ENCODE measurements at places on chromosomes 6 and 20.

GRCh38 chr6:31903957-31904356 is 2.1 kb upstream of the ZBTB12 start:
- no peak for DNase-seq

DNA sequence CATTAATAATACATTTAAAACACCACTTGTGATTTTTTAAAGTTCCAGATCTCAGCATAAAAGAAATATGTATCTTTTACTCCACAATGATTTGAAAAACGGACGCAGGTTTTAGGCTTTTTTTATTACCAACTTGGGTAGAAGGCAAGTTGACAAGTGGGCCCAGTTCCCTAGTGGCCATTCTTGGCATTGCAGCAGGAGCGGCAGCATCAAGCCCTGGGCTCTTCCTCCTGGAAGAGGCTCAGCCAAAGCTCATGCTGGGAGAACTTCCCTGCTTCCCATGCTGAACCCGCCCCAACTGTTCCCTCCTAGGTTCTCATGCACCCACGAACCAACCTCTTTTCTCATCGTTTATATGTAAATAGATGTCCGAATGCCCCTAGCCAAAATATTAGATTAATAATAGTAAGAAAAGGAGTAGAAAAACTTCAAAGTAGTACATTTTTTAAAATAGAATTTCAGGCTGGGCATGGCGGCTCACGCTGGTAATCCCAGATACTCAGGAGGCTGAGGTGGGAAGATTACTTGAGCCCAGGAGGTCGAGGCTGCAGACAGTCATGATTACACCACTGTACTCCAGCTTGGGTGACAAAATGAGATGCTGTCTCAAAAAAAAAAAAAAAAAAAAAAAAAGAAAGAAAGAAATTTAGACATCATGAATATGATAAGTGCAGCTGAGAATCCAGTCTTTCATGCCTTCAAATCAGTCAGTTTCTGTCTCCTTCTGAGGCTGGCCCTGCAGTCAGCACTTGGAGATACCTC is 18.2 kb upstream of the MYB start:
- no peak for DNase-seq

- no peak for DNase-seq
Observed at GRCh38 chr20:41643504-41643938, 25.3 kb upstream of the CHD6 start.

DNA sequence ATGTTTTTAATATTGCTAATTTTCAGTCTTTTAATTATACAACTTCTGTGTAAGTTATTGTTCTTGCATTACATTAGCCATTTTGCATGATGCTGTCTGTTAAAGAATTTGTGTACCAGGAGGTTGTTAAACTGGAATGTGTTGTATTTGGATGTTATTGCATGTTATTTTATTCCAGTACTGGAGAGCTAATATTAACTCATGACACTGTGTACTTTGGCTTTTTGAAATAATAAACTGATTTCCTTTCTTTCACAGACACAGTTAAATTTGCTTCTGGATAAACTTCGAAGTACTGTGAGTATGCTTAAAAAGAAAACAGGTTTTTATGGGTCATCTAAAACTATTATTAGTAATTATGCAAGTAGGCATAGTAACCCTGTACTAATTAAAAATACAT is 121.3 kb downstream of the MYO6 start:
- DNase-seq, result no peak

DNA sequence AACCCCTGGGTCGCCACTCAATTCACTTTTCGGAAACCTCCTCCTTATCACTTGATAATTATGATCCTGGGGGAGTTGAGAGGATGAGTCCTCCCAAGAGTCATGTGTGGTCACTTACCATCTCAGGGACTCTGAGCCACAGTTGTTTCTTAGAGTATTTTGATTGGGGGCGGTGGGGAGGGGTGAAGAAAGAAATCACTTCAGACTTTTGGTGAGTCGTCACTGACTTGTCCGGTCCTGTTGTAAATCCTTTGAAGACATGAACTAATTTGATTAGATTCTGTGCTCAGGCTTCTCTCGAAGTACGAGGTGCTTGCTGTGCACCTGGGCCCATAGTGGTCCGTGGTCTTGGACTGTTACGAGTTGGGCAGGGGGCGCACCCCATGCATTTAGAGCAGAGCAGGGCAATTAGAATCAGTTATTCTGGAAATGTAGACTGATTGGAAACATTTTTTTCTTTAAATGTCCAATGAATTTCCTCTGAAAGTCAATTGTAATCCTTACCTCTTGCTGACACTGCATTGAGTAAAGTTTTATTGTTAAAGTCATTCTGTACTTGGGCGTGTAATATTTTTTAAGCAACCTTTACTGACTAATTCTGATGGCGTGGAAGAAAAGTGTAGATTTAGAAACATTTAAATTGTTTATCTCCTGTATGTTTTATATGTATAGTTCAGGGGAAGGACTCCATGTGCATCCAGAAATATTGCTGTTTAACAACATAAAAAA is 173.4 kb downstream of the SLC16A10 start:
- no peak for DNase-seq

DNA sequence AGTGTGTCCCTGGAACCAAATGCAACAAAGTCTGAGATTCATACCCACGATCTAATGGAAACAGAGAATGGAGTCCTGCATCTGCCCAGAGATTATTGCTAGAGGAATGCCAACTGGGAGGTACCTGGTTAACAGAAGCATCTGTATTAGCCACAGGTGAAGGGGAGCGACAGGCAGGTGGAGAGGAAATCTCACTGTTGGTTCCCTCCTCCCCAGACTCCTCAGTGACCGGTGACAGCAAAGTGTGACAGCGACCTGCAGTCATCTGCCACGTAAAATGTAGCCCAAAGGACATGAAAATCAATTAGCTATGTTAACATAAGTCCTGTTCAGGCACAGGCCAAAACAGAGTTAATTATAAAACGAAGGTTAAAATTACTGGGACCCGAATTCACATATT is 336.6 kb downstream of the SYNE1 start:
- no peak for DNase-seq

GRCh38 chr6:49556429-49556837 is 6.0 kb downstream of the C6orf141 start:
- DNase-seq, result no peak

DNA sequence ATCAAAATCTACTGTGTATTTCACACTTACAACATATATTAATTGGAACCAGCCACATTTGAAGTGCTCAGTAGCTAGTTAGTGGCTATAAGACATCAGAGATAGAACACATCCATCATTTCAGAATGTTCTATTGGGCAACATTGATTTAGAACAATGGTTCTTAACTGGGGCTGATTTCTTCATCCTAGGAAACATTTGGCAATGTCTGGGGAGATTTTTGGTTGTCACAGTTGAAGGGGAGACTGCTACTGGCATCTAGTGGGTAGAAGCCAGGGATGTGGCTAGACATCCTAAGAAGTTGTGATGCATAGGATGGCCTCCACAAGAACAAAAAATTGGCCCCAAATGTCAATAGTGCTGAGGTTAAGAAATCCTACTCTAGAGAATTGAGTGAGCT is 132.5 kb downstream of the OLIG3 start:
- DNase-seq, result no peak

- DNase-seq, result no peak
Observed at GRCh38 chr6:151565940-151566339, 72.1 kb downstream of the CCDC170 start.

- no peak for DNase-seq
Observed at GRCh38 chr6:14274546-14275492, 157.2 kb downstream of the CD83 start.

- DNase-seq, result no peak
Observed at GRCh38 chr6:131696956-131697355, 4.2 kb downstream of the OR2A4 start.

DNA sequence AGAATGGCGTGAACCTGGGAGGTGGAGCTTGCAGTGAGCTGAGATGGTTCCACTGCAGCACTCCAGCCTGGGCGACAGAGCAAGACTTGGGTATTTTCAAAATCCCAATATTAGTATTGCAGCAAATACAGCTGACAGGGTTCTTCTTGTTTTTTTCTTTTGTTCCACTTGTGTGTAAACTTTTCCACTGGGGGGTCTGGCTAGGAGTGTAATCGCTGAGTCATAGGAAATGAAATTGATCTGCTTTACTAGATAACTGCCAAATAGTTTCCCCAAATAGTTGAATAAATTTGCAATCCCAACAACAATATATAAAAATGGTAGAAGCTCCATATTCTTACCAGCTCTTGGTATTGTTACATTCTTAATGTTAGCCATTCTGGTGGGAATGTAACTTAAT is 526.0 kb upstream of the SOX4 start:
- no peak for DNase-seq

DNA sequence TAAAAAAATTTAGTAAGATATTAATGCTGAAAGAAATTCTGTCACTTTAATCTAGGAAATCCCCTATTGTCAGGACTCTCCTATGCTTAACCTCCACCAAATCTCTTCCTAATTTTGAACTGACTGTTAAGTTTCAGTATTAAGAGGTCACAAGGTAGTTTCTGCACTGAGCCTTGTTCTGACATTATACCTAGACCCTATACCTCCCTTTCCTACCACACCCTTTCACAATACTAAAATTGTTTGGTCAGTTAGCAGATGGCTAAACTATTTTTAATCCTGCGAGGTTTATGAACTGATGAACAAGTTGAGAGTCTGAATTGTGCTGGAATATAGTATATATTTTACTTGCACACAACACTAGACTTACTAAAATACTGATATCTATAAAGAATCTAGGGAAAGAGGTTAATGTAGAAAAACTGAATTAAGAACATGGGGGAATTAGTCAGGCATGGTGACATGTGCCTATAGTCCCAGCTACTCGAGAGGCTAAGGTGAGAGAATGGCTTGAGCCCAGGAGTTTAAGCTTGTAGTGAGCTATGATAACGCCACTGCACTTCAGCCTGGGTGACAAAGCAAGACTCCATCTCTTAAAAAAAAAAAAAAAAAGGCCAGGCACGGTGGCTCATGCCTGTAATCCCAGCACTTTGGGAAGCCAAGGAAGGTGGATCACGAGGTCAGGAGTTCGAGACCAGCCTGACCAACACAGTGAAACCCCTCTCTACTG is 51.5 kb downstream of the HBS1L start:
- no peak for DNase-seq

DNA sequence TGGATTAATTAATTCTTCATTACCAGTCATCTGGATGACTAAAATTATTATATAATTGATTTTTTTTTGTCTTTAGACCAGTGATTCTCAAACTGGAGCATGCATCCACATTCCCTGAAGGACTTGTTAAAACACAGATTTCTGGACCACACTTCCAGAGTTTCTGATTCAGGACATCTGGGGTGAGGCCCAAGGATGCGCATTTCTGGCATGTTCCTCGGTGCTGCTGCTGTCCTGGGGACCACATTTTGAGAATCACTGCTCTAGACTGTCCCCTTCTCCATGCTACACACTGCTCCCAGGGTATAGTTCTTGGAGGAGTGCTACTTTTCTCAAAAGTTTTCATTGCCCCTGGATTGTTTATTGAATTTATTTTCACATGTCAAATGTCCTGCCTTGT is 145.0 kb downstream of the RNF144B start:
- DNase-seq, result no peak

- no peak for DNase-seq
Observed at GRCh38 chr6:27728442-27728841, 183.8 kb downstream of the OR2B2 start.

DNA sequence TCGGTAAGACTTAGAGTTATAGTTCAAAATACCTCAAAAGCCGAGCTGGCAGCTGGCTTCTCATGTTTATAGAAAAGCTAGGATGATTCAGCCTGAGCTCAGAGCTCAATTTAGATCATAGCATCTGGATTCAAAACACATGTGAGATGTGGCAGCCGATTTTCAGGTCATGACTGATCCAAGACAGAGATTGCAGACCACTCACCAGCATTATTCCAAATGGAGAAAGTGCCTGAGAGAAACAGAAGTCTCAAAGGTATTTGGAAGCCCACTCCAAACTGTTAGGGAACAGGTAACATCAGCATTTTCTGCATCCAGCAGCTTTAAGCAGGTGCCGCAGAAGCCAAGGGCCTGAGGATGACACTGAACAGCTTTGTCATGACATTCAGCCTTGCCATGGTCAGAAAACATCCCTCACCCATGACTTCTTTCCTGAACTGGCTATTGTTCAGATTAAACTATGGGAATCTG is 102.2 kb downstream of the BACH2 start:
- no peak for DNase-seq

DNA sequence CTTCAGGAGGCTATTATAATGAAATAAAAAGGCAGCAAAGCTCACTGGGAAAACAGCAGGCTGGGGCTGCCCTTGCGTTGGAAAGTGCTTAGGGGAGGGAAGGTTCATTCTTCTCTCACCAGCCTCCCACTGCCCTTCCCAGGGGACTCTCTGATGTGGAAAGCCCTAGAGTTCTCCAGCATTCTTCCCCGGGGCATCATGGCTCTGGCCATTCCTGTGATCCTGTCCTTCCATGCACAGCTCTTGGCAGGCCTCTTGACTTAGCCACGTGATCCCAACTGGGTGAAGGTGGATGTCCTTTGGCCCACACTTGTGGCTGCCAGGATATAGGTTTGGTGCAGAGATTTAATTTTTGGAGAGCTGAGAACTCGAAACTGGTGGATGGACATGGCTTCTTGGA is 58.0 kb upstream of the ZNF831 start:
- no peak for DNase-seq

GRCh38 chr6:122207794-122208193 is 191.7 kb upstream of the HSF2 start:
- no peak for DNase-seq

- no peak for DNase-seq
Observed at GRCh38 chr6:111653434-111653833, 47.8 kb upstream of the TRAF3IP2 start.

DNA sequence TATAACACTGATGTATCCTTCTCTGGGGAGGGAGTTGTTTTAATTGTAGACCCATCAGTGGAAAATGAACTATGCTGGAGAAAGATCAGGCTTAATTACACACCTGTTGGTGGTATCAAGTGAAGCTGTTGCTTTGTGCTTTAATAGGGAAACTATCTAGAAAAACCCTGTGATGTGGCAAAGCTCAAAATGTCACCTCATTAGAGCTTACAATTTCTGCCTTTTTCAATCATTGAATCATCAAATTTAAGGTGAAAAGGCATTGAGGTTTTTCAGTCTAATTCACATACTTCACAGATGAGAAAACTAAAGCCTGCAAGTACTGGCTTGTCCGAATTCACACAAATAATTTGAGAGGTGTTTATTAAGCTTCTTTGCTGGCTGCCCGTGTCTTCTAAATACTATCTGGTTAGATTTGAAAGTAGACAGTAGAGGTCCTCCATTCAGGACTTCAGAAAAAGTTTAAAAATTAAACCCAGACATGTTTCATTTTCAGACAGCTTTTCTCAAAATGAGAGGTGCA is 143.3 kb upstream of the MAP3K7 start:
- DNase-seq, result no peak

DNA sequence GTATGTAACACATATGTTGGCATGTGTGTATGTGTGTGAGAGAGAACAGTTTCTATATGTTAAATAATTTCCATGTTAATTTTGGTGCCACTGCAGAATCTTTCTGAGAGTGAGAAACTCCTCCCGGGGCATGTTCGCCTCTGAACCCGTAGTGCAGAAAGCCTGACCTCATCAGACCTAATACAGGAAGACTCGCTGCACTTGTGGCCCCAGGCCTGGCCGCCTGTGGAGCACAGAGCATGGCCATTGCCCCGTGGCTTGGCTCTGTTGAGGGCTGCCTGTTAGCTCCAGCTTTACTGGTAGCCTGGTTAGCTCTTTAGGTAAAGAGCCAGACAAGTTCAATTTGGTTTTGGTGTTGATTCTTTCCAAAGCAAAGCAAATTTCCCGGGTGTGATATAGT is 25.5 kb downstream of the FARS2 start:
- no peak for DNase-seq
